ENCODE measurements at places on chromosomes 1 and 21.

DNA sequence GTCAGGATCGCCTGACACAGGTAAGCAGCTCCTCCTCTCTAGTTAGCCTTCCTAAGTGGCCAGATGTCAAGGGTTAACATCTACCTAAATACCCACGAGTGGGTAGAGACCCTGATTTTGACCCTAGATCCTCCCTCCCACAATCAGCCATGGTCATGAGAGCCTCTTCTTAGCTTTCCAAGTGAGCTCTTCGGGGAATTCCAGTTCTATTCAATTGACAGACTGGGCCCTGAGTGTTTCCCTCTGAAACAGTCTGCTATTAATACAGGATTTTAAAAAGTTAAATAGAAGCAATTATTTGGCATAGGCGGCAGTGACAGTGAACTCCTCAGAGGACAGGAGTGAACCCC is 28.1 kb downstream of the C2CD2 start:
- DNase-seq, result no peak

DNA sequence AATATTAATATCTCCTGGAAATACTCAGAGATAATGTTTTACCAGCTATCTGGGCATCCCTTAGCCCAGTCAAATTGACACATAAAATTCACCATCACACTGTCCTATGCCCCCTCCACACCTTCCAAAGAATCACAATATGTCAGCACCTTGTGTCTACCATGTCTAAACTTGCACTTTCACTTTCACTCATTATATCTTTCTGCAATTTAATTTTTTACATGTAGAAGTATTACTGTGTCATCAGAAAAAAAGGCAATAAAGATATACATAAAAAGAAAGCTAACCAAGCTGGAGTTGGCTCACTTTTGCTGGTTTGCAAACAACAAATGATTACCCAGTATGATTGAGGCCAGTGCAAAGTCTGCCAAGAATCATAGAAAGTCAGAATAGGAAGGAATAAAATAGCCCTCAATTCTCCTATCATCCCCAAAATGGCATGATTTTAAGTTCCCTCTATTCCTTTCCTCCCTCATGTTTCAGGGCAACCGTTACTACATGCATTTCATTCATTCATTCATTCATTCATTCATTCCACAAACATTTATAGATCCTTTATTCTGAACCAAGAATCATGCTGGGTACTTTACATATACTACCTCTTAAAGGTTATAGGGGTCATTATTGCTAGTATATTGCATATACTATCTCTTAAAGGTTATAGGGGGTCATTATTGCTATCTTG is 5.9 kb upstream of the LUZP1 start:
- no peak for DNase-seq

GRCh38 chr1:35001743-35002142 is 16.6 kb upstream of the TMEM35B start:
- DNase-seq, result no peak

DNA sequence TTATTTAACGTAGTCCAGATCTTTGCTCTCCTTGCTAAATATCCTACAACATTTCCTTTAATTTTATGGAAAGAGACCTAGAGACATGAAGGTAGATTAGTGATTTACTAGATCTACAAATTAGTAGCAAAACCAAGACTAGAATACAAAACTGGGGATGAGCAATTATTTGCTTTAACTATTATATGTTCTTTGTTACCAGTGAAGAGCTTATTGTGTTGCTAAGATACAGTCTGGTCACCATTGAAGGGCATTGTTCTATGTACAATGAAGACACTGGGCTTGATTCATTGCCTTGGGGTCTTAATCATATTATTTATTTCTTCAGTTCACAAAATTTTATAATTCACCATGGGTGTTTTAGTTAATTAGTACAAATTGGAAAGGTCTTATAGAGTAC is 88.3 kb downstream of the S1PR1 start:
- no peak for DNase-seq

DNA sequence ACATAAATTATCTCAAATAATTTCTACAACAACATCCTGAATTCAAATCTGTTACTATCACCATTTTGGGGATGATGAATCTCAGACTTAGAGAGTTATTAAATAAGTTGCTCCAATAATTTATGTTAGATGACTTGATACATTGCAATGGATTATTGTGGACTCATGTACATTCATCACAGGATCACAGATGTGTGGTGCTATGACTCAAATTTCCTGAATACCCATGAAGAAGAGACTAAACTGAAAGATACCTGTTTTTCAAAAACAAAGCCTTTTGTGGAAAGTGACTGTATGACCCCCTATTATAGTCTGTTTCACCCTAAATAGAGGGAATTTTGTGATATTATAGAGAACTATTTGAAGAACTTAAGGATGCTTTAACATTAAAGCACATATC is 315.0 kb downstream of the PLA2G4A start:
- no peak for DNase-seq

- no peak for DNase-seq
These were observed 32.9 kb upstream of the UTS2 start for GRCh38 chr1:7885513-7886404.

DNA sequence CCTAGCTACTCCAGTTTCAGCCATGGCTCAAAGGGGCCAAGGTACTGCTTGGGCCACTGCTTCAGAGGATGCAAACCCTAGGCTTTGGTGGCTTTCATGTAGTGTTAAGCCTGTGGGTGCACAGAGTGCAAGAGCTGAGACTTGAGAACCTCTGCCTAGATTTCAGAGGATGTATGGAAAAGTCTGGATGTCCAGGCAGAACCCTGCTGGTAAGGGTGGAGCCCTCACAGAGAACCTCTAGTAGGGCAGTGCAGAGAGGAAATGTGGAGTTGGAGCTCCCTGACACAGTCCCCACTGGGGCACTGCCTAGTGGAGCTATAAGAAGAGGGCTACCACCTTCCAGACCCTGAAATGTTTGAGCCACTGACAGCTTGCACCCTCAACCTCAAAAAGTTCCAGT is 16.2 kb downstream of the RIIAD1 start:
- no peak for DNase-seq

DNA sequence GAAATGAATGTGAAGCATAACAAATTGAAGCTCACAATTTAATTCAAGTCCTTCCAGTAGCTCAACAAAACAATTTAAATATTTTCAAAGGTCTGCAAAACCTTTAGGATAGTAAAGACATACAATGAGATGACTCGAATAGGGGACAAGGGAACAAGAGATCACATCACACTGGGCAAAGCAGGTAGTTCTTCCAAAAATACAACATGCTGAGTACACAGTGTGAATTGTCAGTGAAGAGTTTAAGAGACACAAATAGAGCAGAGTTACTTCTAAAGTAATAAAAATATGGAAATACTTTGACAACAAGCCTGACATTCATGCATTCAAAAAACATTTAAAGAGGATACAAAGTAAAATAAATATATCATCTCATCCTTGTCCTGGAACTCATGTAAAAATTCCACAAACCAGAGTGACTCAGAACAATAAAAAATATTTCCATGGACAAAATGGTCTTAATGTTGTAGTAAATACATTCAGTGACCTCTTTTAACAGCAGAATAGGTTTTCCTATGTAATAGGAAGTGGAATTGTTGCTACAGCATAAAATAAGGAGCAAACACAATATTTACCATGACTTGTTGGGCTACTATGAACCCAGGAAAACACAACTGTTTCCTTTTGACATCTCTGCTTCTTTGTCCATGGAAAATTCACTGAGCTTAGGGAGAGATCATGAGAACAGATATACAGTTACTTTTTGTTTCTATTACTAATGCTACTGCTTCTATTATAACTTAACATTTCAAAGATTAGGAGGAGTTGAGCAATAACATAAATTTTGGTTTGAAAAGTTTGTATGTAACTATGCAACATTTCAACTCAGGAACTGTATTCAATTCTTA is 83.7 kb upstream of the BCL10 start:
- DNase-seq, result no peak

GRCh38 chr1:7121622-7121988 is 336.4 kb downstream of the CAMTA1 start:
- no peak for DNase-seq

DNA sequence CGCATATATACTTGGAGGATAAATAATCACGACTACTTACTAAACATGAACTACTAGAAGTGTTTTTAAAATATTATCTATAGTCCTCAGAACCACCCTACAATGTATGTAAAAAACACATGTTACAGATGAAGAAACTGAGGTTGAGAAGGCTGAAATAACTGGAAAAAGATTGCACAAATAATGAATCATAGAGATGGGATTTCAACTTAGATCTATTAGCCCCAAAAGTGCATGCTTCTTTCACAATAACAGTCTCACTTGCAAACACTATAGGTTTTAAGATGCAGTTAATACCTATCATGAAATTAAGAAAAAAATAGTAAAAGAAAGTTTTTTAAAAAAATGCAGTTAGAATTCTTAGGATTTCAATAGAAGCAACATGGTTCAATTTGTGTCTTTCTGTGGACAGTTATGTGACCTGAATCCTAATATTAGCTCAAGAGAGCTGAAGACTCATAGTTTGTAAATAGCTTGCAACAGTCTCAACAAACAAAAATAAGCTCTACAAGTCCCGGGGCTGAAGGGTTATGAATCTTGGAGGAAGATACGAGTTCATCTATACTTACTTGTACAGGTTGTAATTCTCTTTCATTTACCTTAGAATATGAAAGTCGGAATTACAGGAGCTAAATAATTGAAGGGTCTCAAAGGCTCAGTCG is 58.6 kb upstream of the NTPCR start:
- no peak for DNase-seq

GRCh38 chr1:231241750-231242149 is 738 bp downstream of the GNPAT start:
- no peak for DNase-seq

DNA sequence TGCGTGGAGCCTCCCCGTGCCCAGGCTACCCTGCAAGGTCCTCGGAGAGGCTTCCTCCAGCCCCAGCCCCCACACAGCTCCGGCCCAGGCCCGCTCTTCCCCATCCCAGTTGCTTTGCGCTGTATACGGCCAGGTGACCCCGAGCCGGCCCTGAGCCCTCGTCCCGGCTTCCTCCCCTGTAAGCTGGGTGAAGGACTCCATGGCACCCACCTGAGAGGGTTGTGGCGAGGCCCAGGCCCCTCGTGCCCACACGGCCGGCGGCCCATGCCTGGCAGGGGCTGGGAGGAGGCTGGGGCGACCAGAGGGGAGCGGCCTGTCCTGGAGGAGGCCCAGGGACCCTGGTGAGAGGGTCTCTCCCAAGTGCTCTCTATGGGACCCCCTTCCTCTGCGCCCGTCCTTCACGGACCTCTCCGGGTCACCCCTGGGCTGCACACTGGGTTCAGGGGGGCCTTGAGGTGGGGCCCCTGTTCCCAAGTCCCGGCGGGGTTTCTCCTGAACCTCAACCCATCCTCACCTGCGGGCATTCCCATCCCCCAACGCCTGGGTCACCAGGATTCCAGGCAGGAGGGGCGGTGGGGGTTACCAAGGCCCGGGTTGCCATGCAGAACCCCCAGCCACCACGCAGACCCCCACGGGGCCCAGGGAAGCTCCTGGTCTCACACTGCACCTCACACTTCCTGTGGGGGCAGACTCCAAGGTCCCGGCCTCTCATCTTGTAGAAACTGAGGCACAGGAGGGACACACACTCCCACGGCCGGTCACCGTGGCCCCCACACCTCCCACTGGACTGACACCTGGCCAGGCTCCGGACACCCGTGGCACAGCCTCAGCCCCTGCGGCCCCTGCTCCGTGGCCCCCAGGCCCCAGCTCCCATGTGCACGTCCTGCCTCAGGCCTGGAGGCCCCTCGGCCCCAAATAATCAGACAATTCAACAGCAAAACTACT is 25.2 kb downstream of the COL6A1 start:
- DNase-seq, result no peak

- no peak for DNase-seq
These were observed 1.1 kb upstream of the CSF1 start for GRCh38 chr1:109909561-109909960.

- no peak for DNase-seq
These were observed 199.1 kb upstream of the TMPRSS15 start for GRCh38 chr21:18602711-18603110.

GRCh38 chr1:15456313-15456954 is at the start of gene CELA2A:
TSS of gene CELA2A (plus strand) at chr1:15456732. CDS start at chr1:15456754, 22 bp downstream.
- no peak for DNase-seq

- DNase-seq, result no peak
These were observed 922.1 kb downstream of the AMY1C start for GRCh38 chr1:104671684-104672353.

DNA sequence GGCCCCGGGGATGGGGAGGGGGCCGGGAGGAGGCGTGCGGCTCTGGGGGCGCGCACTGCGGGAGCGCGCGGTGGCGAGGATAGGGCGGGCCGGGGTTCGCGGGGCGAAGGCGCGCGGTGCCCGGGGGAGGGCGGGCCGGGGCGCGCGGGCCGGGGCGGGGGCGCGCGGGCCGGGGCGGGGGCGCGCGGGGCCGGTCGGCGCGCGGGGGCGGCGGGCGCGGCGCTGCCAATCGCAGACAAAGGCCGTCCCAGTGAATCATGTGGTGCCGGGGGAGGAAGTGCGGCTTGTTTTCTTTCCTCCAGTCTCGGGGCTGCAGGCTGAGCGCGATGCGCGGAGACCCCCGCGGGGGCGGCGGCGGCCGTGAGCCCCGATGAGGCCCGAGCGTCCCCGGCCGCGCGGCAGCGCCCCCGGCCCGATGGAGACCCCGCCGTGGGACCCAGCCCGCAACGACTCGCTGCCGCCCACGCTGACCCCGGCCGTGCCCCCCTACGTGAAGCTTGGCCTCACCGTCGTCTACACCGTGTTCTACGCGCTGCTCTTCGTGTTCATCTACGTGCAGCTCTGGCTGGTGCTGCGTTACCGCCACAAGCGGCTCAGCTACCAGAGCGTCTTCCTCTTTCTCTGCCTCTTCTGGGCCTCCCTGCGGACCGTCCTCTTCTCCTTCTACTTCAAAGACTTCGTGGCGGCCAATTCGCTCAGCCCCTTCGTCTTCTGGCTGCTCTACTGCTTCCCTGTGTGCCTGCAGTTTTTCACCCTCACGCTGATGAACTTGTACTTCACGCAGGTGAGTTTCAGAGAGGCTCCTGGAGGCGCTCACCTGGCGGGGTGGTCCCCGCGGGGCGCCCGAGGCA is at the start of gene GPR137B:
Gene GPR137B, plus strand, starts transcription at position 287 of the 851 bp plus-strand sequence. Its CDS starts 84 bp downstream, at position 371.
- DNase-seq, result peak; percentile 77

DNA sequence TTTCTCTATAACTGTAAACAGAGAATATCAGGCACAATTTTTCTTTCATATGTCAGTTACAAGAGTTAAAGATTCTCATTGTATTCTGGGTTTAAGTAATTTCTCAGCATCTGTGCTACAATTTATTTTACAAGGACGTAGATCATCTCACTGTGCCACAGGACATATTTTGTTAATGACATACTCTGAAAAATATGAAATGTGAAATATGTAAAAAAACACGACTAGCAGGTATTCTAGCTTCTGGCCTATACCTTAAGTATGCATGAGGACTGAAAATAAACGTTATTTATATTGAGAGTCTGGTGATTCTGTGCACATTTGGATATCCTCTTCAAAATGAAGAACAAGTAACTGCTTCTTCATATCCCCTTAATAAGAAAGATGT is 308.8 kb downstream of the BRINP3 start:
- DNase-seq, result no peak

- DNase-seq, result no peak
These were observed 90.5 kb downstream of the ADARB1 start for GRCh38 chr21:45164838-45165237.

GRCh38 chr1:1004780-1005697 is 5.1 kb upstream of the HES4 start:
- DNase-seq, result no peak
